ENCODE measurements at places on chromosomes 16 and 17.

DNA sequence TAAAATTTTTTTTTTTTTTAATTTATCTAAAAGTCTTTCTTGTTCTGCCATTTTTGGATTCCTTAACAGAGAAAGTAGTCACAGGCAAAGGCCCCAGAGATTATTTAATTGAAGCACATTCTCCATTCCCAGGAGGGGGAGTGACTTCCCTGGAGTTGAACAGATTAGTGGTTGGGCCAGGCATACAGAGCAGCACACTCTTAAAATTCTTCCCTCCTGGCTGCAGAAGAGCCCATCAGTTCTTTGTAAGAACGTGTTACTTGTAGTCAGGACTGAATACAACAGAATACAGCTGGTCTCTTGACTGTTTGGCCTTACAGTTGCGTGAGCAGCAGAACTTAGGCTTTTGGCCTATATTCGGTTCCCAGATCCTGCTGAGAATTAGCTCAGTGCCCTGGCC lies 1.8 kb downstream of the ALKBH5 start:
- DNase-seq: no peak

- no peak for DNase-seq
Observed at GRCh38 chr17:78180083-78180482, 6.8 kb downstream of the TK1 start.

GRCh38 chr16:67349172-67349571 lies 22.6 kb downstream of the LRRC36 start:
- DNase-seq: no peak

- no peak for DNase-seq
Observed at GRCh38 chr17:27603880-27604794, 26.9 kb upstream of the LGALS9 start.

- no peak for DNase-seq
Observed at GRCh38 chr16:9903-10665, 43.3 kb downstream of the POLR3K start.

GRCh38 chr17:42214156-42214555 lies 19.9 kb upstream of the GHDC start:
- no peak for DNase-seq

DNA sequence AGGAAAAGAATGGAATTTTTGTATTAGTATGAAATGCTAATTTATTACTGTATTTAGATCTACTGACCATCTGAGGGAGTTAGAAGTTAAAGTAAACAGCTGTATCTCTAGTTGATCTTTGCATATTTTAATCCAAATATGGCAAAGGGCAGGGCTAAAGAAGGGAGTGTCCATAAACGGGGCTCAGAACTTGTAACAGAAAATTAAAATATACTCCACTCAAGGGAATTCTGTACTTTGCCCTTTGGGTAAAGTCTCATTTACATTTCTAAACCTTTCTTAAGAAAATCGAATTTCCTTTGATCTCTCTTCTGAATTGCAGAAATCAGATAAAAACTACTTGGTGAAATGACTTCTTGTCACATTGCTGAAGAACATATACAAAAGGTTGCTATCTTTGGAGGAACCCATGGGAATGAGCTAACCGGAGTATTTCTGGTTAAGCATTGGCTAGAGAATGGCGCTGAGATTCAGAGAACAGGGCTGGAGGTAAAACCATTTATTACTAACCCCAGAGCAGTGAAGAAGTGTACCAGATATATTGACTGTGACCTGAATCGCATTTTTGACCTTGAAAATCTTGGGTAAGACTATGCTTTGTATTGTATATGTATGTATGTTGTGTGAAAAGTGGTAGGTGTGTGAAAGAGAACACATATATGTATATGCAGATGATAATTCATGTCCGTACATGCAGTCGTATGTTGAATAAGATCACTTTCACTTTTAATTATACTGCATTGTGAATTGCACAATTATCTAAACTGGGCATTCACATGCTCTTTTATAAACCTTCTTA lies at the start of gene ASPA:
TSS of gene ASPA (plus strand) at position 186 of the 799 bp plus-strand sequence. CDS start at position 349, 163 bp downstream.
- DNase-seq: no peak

DNA sequence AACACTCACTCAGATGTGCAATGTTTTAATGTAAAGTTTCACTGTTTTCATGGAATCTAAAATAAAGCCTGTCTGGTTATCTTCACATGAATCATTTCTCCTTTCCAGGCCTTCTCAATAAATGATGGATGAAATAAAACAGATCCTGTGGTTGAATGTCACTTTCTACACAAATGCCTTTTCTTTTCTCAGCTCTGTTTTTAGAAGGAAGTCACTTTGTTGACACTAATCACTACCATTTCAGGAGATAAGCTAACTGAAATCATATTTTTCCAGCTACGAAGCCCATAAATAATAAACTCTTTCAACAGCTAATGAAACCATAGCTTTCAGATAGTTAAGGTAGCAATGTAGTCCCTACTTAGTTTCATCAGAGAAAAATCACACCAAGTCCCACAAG lies 17.9 kb downstream of the NME2 start:
- no peak for DNase-seq

GRCh38 chr17:63423963-63424362 lies 22.1 kb downstream of the CYB561 start:
- DNase-seq: no peak

GRCh38 chr17:2337544-2338314 lies 428 bp downstream of the SGSM2 start:
- DNase-seq: peak; percentile 67

GRCh38 chr16:86342161-86342834 lies 168.0 kb upstream of the FOXF1 start:
- DNase-seq: no peak

DNA sequence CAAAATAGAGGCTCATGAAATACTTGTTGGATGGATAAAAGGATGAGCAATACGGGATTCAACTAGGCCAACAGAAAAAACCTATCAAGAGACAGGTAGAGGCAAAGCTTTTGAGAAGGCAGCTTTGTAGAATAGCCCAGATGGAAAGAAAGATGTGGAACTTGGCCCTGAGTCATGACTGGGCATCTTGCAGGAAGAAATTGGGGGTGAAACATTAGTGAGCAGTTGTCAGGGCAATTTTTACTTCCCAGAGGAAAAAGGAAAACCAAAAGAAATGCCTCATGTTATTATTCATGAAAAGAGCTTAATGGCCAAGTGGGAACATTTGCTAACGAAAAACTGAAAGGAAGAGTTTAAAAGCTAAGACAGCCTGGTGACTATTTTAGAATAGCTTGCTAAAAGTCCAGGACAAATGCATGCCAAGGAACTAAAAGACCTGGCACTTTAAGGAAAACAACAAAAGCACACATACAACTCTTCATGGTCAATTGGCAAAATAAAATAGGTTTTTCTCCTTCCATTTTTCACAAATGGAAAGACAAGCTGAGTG lies 180.1 kb downstream of the HS3ST3A1 start:
- no peak for DNase-seq

GRCh38 chr16:4944333-4945281 lies 7.7 kb upstream of the PPL start:
- peak; percentile 82 for DNase-seq

DNA sequence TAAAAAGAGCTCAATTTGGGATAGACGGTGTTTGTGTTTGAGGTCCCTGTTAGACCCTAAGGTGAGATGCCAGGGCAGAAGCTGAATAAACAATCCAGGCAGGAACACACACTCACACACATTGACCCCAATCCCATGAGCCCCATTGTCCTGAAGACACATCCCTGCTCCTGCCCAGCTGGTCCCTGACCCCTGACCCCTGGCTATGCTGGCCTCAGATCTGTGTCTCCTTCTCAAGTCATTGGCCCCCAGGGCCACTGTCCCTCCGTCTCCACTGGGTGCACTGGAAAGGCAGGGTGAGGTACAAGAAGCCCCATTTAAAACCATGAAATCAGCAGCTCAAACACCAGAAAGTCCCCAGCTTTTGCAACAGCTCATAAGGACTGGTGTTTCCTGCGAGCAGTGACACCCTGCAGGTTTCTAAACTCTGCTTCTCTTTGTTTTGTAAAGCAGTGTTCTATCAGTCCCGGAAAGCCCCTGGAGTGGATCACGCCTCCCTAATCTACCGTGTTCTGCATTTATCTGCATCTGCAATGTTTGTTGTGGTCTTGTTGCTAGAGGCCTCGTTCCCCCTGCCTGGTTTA lies 18.0 kb upstream of the ASGR2 start:
- no peak for DNase-seq

- peak; percentile 22 for DNase-seq
Observed at GRCh38 chr17:38673707-38674013, 1.1 kb downstream of the EPOP start.

DNA sequence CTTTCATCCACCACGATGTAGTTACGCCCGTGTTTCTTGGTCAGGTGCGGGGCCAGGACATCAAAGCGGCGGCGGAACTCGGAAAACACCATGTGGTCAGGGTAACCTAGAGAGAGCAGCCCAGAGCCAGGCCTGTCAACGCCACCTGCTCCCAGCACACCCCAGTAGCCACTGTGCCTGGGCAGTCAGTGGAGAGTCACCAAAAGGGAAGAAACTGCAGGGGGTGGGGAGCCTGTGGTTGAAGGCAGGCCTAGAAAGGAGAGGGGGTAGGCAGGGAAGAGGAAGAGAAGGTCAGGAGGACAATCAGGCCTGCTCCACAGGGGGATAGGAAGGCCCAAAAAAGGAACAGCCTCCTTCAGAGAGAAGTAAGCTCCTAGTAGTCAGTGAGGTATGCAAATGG lies 64.1 kb downstream of the PIPOX start:
- DNase-seq: no peak

GRCh38 chr17:82272495-82273326 lies 789 bp downstream of the CSNK1D start:
- DNase-seq: peak; percentile 56

GRCh38 chr16:78523212-78523985 lies 423.9 kb downstream of the WWOX start:
- DNase-seq: no peak

GRCh38 chr17:82978765-82979349 lies 100.6 kb upstream of the METRNL start:
- DNase-seq: no peak

GRCh38 chr17:62751060-62751691 lies 56.9 kb downstream of the MARCHF10 start:
- no peak for DNase-seq

GRCh38 chr17:55624772-55625433 lies 97.8 kb downstream of the TMEM100 start:
- DNase-seq: no peak

DNA sequence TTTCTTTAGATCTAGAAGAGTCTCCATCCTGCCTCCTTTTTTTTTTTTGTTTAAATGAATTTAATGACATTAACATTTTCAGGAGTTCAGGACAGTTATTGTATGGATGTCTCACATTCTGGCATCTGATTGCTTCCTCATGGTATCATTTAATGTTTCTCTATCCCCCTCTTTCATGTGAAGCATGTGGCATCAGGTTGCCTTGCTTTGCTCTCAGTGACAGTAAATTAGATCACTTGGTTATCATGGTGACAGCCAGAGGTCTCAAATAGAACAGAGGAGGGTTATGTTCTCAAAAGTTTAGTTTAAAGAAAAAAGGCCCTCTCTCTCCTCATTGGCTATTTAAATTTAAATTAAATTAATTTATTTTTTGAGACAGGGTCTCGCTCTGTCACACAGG lies 74.1 kb downstream of the WWP2 start:
- DNase-seq: no peak

- DNase-seq: peak; percentile 80
Observed at GRCh38 chr16:57938936-57939871, 31.7 kb downstream of the CNGB1 start.

GRCh38 chr17:49437696-49438435 lies 23.2 kb upstream of the PHB1 start:
- DNase-seq: no peak

DNA sequence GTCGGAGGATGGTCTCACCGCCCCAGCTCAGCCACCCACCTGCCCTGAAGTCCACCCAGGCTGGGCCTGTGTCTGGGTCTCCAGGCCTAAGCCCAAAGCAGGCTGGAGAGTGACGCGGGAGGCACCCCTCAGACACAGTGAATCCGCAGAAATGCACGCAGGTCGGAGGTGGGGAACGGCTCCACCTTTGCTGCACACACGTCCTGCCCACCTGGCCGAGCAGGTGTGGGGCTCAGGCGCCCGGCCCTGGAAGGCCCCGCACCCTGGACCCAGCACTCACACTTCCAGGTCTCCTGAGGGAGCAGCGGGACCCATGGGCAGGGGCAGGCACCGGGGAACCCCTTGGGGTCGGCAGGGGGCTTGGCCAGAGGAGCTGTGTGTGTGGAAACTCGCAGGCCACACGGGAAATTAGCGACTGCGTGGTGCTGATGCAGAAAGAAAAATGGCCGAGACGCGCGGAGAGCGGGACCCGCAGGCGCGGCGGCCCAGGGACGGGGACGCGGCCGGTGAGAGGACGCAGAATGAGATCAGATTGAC lies 10.7 kb downstream of the CYBC1 start:
- no peak for DNase-seq

DNA sequence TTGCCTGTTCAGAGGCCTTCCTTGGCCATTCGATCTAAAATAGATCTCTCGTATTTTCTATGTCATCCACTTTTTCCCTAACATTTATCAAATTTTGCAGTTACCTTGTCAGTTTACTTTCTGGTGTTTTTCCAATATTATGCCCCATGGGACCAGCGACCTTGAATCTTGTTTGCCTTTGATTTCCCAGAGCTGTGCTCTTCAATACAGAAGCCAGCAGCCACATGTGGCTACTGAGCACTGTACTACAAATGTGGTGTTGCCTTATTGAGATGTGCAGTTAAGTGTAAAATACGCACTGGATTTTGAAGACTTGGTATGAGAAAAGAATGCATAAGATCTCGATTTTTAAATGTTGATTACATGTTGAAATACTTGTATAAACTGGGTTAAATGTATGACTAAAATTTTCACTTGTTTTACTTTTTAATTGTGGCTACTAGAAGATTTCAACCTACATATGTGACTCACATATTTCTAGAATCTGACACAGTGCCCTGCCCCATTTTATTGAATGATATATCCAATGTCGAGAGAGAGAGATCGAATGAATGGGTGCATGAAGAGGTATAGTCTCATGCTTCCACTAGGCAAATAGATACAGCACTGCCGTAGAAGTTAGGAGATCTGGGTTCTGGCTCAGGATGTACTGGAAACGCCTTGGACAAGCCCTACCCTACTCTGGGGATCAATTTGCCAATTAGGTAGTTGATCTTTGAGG lies 824 bp upstream of the PSME3 start:
- DNase-seq: no peak
